ENCODE measurements at places on chromosomes 5 and 9.

DNA sequence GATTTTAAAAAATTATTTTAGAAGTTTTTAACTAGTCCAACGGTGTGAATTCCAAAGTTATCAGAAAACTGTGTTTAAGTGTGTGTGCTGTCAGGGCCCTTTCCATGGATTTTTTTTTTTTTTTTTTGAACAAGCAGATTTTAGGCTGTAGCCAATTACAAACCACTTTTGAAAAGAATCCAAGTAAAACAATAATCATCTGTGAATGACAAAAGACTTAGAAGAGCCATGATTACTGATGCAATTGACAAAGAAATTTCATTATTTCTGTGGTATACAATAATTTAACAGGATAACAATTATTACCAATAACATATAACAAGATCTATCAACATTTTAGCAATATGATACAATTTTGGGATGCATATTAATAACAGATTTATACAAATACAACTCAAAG lies 16.2 kb upstream of the PAIP1 start:
- no peak for DNase-seq

DNA sequence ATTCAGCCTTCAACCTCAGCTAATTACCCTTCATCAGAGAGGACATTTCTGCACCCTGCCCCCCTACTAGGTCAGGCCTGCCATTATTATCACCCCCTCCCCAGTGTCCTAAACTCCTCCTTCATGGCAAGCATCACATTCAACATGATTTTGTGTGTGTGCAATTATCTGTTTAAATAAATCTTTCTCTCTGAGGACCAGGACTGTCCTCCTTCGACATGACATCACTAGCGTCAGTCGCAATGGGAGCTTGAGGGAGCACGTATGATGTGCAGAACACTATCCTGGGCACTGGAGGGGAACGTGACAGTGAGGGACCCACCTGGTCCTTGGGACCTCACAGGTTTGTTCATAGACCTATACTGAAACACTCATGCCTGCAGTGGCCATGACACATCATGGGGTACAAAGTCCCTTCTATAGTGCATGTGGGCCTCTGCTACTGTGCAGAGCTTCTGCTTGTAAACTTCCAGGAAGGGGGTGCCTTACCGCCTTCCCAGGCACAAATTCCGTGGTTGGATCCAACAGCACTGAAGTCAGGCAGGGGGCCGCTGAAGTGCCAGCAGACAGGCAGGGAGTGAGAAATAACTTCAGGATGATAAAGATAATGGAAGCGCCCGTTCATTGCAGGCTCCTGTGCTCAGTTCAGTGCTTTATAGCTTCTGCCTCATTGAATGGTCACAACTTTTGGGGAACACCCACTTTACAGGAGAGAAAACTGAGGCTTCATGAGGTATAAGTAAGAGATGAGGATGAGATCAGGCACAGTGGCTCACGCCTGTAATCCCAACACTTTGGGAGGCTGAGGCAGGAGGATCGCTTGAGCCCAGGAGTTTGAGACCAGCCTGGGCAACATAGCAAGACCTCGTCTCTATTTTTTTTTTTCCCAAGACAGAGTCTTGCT lies 36.0 kb upstream of the STXBP1 start:
- no peak for DNase-seq

DNA sequence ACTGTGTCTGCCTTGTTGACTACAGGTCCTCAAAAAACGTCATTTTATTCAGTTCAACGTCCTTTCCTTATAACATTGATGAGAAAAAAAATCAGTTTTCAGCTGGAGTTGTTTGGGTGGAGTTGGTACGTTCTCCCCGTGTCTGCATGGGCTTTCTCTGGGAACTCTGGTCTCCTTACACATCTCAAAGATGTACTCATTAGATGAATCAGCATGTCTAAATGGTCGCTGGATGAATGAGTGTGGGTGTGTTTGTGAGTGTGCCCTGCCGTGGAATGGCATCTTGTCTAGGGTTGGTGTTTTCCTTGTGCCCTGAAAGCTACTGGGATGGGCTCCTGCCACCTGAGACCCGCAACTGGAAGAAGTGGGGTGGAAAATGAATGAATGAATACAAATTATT lies 30.1 kb downstream of the EGR1 start:
- no peak for DNase-seq

DNA sequence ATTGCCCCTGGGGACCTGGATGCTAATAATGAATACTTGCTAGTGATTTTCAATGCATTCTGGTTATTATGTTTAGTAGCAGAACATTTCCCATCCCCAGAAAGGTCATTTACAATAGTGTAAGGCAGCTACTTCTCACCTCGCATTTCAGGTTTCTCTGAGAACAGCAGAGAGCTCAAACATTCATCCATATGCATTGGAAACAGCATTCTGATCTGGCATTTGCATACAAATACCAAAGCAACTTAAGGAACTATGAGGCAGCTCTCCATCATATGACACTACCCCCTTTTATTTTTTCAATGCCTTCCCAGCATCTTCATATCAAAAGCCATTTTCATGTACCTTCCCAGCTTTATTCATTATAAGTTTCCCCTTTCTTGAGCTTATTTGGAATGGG lies 6.4 kb downstream of the PPP2R2B start:
- no peak for DNase-seq

- DNase-seq, result no peak
Observed at GRCh38 chr5:27474395-27474794, 436.0 kb upstream of the CDH9 start.

DNA sequence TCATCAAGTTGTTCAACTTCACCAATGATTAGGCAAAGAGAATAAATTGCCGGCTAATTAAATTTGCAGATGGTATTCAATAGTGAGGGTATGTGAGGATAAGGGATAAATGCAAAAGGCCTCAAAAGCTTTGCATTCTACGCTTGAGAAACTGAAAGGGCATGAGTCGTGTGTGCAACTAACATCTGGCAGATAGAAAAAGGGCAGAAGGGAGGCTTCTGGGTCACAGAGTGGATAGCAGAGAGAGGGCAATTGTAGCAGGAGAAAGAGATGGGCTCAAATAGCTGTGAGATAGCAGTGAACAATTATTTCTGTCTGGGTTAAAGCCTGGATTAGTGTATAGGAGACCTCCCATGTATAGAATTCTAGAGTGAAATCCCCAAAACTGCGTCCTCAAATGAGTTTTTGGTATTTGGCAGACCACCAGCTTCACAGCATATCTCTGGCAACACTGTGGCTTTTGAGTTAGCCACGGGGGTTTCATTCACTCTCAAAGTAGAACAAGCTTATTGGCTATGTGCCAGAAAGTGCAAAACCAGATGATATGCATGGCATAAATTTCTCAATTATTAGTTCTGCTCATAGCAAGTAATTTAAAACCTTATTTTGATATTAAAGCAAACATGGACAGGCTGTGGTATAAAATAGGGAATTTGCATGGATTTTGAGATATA lies 586.3 kb downstream of the BRINP1 start:
- DNase-seq, result no peak

DNA sequence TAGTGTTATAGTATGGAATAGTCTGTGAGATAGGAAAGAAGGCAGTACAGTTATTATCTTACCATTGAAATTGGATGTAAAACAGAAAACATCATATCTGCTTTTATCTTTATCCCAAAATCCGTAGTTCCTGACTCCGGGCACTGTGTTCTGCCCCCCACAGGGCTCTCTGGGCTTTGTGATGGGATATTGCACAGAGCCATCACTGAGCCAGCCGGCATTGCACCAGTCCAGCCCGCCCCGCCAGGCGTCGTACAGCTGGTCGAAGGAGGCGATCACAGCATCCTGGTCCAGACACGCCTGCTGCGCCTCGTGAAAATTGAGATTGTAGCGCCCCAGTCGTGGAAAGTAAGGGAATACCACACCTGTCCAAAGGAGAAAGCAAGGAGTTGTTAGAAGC lies 76.4 kb downstream of the HAPLN1 start:
- no peak for DNase-seq

- DNase-seq, result no peak
Observed at GRCh38 chr5:107830750-107831149, 160.0 kb upstream of the EFNA5 start.

DNA sequence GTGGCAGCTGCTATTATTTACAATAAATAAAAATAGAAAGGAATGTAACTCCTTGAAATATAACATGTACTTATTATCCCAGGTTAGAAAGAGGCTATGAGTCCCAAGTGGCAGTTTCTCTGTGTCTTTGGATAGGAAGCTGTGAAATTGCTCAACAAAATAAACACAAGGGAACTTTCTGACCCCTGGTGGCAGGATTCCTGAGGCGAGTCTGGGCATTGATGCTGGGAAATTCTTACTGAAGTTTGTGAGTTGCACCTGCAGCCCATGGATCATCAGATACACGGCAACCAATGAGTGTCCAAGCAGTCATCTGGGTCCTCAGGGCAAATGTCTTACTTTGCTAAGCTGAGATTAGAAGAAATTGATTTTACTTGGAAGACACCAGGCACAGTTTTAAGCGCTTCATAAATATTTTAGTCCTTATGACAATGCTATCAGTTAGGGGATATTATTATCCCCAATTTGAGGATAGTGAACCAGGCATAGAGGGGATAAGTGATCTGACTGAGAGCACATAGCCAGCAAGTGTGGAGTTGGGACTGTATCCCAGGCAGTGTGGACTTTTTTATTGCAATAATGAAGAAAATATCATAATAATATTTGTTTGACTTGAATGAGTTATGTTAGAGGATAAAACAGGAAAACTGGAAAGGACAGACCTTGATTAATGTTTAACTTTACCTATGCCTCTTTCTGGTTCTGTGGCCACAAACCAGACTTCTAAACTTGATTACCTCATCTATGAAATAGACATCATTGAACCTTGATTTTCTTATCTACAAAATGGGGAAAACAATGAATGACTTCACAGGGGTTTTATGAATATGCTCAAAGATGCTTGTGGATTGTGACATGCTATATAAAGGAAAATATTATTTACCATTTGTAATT lies 265.5 kb upstream of the ADAMTSL1 start:
- DNase-seq, result no peak

- DNase-seq, result no peak
Observed at GRCh38 chr5:160641405-160641804, 210.6 kb downstream of the ATP10B start.

DNA sequence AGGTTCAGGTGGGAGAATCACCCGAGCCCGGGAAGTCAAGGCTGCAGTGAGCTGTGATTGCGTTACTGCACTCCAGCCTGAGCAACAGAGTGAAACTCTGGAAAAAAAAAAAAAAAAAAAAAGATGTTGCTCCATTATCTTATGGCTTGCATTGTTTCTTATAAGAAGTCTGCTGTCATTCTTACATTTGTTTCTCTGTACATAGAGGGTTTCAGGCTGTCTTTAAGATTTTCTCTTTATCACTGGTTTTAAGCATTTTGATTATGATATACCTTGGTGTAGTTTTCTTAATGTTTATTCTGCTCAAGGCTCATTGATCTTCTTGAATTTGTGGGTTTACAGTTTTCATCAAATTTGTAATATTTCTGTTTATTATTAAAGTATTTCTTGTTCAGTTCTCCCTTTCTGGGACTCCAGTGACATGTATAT lies 35.2 kb downstream of the MVB12B start:
- no peak for DNase-seq

DNA sequence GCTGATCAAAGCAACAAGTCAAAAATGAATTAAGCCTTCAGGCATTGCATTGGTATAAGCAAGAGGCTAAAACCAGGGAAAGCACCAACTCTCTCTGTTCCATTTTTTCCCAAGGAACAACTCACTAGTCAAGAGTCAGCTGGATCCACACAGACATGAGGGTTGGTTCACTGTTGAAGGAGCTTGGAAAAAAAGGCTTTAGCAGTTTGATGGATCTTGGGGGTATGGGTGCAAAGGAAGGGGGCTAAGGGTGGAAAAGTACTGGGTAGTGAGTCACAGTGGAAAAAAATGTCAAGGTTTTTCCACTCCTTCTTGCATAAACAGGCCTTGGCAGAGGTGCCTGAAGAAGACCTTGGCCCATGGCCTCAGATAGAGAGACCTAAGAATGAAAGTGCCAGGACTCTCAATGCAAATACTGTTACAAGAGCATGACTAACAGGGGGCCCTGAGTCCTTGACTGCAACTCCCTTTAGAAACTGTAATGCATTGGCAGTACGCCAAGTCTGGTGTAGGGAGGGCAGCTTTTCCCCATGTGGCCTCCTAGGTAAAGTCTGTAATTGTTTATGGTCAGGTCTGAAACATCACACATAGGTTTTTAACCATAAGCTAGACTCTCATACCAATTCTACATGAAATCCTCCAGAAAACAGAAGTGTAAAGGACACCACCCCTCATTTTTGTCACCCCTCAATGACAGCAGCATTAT lies 23.7 kb downstream of the ACTL7A start:
- no peak for DNase-seq

GRCh38 chr5:172575416-172575815 lies 65.6 kb upstream of the NEURL1B start:
- DNase-seq, result no peak

DNA sequence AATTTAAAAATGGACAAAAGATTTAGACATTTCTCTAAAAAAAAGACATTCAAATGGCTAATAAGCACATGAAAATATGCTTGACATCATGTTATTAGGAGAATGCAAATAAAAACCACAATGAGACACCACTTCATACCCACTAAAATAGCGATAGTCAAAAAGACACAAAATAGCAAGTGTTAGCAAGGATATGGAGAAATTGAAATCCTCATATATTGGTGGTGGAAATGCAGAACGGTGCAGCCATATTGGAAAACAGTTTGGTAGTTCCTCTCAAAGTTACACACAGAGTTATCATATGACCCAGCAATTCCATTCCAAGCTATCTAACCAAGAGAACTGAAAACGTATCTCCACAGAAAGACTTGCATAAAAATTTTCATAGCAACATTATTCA lies 227.5 kb upstream of the TRIM32 start:
- no peak for DNase-seq

Measured in CD4-positive, alpha-beta T cell treated with Interleukin-17A for 1 hour (primary cell).